ENCODE measurements at places on chromosomes 7 and 10.

- no peak for DNase-seq
These were observed 6.0 kb downstream of the KIF5B start for GRCh38 chr10:32050177-32050576.

GRCh38 chr10:68553599-68553998, 6.5 kb upstream of the TET1 start:
- no peak for DNase-seq

GRCh38 chr7:152340161-152340560, 95.6 kb downstream of the KMT2C start:
- no peak for DNase-seq

GRCh38 chr7:109158246-109158645, 588.6 kb downstream of the DNAJB9 start:
- no peak for DNase-seq

- no peak for DNase-seq
These were observed 7.1 kb downstream of the GRM8 start for GRCh38 chr7:127245607-127246006.
